GOT3 (cell line): ENCODE measurements at places on chromosomes 3 and 15.

DNA sequence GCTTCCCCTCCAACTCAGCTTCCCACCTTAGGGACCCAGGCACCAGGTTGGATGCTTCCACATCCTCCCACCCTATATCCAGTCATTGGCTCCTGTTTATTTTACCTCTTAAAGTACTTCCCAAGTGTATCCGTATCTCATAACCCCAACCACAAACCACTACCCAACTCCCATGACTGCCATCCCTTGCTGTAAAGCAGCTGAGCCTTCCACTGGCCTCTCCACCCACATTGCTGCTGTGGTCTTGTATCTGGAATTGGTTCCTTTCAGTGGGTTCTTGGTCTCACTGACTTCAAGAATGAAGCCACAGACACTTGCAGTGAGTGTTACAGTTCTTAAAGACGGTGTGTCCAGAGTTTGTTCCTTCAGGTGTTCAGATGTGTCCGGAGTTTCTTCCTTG is 79.8 kb upstream of the HRH1 start:
- DNase-seq, result no peak

DNA sequence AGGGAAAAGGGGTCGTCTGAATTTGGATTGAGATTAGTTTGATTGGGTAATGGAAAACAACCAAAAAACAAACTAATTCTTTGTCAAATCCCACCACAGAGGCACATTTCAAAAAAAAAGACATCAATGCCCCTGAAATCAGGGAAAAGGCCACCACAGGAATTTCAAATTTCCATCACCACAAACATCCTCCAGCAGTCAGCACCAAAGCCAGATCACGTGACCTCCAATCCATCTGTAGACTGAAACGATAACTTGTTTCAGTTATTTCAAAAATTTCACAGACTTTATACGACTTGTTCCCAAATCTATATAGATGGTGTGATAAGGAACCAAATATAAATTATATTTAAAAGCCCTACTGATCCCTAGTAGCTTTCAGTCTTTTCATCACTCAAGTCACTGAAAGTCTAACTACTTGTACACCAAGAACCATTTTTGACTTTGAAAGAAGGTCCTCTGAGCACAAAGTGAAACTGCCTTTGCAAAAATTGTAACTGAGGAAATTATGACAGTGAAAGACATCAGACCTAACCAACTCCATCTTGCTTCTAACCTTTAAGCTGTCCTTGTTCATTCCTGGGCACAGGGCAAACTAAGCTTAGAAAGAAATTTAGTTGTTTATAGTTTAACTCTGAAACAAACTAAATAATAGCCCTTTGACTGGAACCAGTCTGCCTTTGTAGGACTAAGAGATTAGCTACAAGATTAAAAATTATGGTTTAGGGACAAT is 48.1 kb upstream of the PLCL2 start:
- no peak for DNase-seq

DNA sequence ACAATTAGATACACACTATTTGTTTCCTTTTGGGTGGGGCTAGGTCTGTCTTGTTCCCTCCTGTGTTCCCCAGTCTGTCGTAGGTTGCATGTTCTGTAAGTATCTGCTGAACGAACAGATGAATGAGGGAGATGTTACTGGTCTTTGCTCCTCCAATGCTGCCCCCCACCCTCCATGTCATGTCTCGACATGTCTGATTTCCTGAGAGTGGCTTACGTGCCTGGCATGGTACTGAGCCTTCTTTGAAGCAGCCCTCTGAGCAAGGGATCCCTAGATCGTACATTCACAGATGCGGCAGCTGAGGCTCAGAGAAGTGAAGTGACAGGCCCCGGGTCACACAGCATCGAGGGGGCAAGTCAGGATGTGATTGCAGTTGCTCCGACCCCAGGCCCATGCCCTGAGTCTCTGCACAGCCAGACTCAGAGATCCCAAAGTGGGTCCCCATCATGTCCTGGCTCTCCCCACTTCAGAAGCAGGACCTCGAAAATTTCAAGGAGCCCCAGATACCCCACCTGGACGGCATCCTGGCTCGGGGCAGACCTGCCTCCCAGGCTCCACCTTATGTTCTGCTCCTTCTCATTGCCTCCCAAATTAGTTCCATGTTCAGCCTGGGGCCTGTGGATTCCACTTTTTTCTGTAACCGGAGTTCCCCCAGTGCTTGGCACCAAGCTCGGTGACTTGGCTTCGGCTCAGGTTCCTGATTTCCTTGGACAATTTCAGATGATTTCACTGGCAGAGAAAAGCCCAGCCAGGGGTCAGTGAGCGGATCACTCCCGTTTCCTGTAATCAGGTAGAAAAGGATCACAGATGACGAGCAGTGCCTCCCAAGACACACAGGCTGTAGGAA is 24.7 kb downstream of the GOLGA6L2 start:
- no peak for DNase-seq

- DNase-seq, result no peak
Measured at GRCh38 chr3:186286114-186286513, 75.9 kb downstream of the DGKG start.

GRCh38 chr3:54494209-54494608 is 371.9 kb downstream of the CACNA2D3 start:
- DNase-seq, result no peak

- no peak for DNase-seq
Measured at GRCh38 chr15:74958320-74958907, 1.8 kb upstream of the RPP25 start.

DNA sequence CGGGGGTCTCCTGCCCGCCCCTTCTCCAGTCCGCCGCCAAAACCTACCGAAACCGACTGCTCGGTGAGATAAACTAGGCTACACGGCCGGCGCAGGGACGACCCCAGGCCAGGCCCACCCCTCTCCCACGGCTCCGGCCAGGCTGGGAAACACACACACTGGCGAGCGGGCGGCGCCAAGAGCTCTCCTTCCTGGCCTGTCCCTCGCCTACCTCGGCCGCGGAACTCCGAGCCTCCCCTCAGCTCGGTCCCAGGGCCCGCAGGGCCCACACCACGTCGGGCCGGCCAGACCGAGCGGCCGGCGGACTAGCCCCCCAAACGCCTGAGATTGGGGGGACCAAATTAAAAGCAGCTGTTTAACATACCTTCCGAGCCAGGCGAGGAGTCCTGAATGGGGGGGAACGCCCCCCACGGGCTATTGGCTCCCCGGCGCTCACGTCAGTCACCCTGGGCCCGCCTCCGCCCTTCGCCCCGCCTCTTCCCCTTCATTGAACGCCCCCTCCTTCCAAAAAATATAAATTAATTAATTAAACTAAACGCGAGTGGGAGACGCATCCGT is 4.0 kb upstream of the SIN3A start:
- peak; percentile 40 for DNase-seq

- no peak for DNase-seq
Measured at GRCh38 chr3:13705051-13705450, 156.1 kb downstream of the FBLN2 start.

DNA sequence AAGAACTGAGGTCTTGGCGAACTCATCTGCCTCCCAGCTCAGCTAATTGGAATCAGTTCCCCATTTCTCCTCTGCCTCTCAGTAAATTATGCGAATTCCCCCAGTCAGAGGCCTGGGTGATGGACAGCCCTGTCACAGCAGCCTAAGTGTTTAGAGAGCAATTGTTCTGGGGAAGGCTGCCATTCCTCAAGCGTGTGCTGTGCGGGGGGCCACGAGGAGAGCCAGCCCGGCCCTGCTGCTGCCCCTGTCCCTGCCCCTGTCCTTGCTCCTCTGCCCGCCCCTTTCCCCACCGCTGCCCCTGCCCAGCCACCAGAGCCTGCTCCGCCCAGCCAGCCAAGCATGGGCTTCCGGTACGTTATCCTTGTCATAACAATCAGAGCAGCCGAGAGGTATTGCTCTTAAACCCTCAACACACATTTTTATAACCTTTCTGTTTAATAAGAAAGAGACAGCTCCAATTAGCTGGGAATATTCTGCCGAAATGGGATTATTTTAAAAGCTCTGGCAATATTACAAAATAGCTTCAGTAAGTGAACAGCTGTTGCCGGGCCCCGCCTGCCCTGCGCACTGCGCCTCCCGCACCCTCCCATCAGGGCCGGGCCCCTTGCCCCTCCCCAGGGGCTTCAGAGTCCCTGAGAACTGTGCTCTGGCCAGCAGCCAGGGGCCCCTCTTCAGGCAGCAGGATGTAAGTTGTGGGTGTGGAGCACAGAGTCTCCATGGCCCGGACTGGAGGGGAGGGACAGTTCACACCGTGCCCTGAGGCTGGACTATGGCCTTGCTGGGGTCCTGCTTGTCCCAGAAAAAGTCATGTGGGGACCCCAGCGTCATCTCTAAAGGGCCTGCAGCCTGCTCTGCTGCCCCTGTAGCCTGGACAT is 12.4 kb upstream of the CACNA2D2 start:
- DNase-seq, result no peak

DNA sequence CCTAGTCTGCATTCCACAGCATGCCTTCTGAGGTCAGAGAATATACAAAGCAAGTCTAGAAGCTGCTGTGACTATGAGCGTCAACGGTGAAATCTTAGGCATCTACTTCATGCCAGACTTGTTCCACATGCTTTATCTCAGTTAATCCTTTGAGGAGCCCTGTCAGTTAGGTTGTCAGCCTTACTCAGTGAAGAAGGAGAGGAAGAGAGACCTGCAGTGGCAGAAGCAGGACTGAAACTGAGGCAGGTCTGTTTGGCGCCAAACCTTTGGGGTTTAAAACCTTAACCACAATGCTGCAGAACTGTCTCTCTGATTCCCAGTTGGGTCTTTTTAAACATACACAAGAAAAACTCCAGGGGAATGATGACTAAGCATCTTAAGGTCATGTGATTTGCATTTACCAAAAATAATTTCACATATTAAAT is 139.0 kb upstream of the LIPC start:
- DNase-seq, result no peak

- DNase-seq, result no peak
Measured at GRCh38 chr3:175989161-175989560, 1130.0 kb downstream of the NAALADL2 start.

DNA sequence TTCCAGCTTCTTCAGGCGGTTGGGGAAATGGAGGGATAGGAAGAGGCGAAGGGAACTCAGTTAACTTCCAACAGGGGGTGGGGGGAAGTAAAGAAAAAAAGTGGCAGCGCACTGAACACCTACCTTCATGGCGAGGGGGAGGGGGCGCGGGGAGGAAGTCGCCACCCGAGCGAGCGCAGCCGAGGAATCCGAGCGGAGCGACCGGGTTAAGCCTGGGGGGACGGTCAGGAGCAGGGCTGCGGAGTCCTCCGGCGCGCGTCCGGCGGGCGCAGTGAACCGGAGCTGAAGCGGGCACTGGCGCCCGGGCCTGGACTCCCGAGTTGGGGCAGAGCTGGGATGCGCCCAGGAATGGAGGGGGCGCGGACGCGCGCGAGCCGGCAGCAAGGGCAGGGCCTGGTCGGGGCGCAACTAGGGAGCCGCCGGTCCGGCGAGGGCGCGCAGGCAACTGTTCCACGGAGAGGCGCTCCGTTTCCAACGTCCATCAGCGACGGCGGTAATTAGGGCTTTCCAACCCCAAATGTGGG is at the start of gene WNT5A:
TSS of gene WNT5A (minus strand) at position 450 of the 524 bp plus-strand sequence. CDS start at position 129, 321 bp downstream.
- DNase-seq, result no peak

DNA sequence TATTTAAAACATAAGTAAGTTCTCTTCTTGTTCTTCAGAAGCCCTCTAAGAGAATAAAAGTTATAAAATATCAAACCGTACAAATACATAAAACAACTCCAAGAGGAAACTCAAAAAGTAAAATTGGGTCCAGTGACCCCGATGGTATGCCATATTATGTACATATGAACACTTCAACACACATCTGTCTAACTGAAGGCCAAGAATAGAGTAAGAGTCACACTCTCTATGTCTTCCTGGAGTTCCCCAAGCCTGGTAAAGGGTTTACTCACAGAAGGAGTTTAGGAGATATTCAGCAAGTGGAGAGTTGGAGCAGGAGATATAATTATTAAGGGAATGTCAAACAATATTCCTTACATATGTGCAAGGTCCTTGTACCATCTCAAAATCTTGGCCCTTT is 101.3 kb upstream of the EIF1B start:
- DNase-seq, result no peak

DNA sequence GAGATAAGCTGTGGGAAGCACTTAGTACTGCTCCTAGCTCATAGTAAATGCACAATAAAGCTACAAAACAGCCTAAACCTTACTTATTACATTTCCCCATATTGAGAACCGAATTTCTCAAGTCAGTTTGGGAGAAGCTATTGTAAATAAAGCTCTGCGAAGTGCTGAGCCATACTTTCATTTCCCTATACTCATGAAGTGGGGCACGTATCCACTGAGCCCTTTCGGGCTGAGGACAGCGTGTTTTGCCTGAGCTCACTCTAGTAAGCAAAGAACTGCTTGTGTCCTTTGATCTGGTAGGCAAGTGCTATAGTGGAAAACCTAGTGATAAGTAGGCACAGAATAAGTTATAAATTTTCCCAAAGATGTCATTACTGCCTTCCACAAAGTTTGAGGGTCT is 165.0 kb downstream of the RSL24D1 start:
- no peak for DNase-seq

DNA sequence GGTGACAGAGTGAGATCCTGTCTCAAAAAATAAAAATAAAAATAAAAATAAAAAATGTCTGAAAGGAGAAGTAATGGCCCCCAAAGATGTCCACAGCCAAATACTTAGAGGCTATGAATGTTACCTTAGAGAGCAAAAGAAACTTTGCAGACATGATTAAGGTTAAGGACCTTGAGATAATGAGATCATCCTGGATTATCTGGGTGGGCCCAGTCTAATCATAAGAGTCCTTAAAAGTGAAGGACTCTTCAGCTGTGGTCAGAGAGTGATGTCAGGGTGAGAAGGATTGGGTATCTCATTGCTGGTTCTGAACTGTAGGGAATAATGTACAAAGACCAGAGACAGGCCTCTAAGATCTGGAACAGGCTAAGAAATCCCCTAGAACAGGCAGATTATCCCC is 84.9 kb upstream of the POU1F1 start:
- DNase-seq, result no peak

DNA sequence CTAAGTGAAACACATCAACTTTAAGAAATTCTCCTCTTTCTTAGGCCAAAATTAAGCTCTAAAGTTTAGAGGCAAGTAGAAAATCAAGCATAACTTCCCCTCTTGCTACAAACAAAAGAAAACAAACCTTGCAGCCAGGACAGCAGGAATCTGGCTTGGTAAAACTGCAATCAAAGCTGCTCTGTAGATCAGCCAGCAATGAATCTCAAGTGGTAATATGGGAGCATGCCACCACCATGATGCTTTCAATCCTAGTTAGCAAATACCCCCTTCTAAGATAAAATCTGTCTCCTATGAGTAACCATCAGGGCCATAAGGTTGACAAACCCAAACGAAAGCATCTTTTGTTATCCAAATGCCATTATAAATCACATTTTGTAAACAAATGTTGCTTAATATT is 208.3 kb upstream of the PLSCR5 start:
- no peak for DNase-seq

DNA sequence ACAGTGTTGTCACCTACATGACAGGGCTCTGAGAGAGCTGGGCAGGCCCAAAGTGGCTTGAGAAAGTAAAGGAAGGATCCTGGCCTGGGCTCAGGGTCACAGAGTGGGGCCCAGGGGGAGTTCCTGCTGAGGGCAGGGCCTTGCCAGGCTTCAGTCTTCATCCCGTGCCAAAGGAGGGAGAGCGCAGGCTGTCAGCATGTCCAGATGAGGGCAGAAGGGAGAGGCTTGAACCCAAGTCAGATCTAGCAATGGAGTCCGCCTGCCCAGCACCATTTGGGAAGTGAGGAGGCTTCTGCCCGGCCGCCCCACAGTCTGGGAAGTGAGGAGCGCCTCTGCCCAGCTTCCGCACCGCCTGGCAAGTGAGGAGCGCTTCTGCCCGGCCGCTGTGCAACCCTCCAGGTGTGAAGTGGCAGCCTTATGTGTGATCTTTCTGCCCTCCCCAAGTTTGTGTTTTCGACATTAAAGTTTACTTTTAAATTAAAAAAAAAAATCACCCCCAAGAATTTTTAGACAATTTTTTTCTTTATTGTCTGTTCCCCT is 303.6 kb upstream of the PROK2 start:
- no peak for DNase-seq

GRCh38 chr3:149579161-149579560 is 78.7 kb downstream of the WWTR1 start:
- no peak for DNase-seq
